ENCODE measurements at places on chromosomes 11 and 22.

- DNase-seq: peak; percentile 80
Observed at GRCh38 chr11:15565880-15566279, 451.2 kb downstream of the INSC start.

DNA sequence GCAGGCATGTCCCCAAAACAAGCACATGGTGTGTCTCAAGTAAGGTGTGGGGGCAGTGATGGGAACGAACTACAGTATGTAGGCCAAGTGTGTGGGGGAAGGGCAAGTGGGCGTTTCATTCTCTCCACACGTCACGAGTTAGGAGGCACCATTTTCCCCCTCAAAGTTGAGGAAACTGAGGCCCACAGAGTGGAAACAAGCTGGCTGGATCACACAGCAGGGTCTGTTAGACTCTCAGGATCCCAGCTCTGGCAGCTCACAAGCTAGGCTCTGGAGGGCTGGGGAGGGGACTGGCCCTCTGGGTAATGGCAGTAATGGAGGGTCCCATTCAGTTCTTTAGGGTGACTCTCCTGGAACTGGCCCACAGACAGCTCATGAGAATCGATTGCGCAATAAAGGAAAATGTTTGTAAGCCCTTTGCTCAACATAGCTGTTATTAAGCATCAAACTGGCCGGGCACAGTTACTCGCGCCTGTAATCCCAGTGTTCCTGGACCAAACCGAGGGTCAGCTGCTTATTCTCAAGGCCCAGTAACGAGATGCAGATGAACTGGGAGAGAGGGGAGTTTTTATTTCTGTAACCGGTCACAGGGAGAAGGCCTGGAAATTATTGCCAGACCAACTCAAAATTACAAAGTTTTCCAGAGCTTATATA is 24.1 kb upstream of the TUB start:
- no peak for DNase-seq

GRCh38 chr11:113417428-113417827 is 29.8 kb downstream of the ANKK1 start:
- no peak for DNase-seq

DNA sequence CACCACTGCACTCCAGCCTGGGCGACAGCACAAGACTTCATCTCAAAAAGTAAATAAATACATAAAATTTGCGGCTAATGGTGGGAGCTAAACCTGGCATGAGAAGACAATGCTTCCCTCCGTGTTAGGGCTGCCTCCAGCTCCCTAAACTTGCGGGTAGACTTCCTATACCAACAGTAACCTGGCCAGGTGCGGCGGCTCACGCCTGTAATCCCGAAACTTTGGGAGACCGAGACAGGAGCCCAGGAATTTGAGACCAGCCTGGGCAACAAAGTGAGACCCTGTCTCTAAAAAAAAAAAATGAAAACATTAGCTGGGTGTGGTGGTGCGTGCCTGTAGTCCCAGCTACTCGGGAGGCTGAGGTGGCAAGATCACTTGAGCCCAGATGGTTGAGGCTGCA is 25.3 kb downstream of the SLC25A18 start:
- no peak for DNase-seq

DNA sequence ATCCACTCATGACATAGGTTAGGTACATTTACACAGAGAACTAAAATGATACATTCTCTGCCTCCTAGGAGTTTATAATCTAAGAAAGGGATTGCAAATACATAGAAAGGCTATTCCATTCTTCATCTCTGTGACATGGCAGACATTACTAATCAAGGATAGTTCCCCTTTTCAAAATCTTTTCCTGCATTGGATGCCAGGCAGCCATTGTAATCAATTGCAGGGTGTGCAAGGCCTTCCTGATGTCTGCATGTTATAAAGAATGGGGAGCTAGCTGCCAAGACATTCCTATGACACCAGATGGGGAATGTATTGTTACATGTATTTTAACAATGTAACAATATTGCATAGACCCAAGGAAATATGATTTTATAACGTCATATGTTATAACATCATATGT is 82.0 kb downstream of the KIRREL3 start:
- no peak for DNase-seq

GRCh38 chr11:11171285-11171684 is 181.8 kb downstream of the CSNK2A3 start:
- no peak for DNase-seq

DNA sequence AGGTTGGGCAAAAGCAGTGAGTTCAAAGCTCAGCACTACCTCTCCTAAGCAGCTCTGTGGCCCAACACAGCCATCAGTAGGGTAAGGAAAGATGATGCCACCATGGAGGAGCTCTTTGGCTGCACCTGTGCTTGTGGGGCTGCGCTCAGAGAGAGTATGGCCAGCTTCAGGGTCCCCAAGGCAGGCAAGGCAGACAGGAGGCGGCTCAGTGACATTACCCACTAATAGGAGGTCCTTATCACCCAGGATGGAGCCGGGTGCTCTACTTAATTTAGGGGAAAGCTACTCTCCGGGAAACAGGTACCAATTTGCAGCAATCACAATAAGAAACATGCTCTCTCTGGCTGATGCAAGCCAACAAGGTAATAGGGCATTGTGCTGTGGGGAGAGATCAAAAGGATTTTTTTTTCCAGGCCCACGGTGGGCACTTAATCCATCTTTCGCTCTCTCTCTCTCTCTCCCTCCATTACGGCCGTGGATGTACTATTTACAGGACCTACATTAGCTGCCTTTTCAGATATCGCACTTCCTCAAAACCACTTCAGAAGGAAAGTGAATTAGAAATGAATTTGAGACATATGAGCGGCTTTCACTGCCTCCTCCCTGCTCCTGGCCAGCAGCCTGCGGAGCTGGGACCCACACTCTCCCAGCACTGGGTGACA is 446.3 kb downstream of the SOX6 start:
- no peak for DNase-seq

GRCh38 chr22:42947211-42947990 is 67.5 kb downstream of the PACSIN2 start:
- no peak for DNase-seq

GRCh38 chr11:16117989-16118756 is 238.2 kb downstream of the SOX6 start:
- peak; percentile 32 for DNase-seq

DNA sequence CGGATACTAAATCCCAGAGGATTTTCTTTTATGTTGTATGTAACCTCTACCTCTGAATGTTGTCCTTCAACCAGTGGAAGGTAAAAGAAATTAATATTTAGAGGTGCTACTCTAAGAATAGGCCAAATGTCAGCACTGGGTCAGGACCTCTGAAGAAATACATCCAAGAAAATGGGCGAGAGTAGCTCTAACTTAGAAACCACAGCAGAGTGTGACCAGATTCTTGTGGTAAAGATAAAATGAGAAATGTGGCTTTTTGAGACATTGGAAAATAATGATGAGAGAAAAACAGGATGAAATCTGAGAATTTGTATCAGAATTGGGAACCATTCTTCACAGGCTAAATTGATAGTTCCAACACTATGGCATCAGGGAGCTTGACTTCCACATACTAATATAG is 63.5 kb downstream of the CSTPP1 start:
- no peak for DNase-seq

GRCh38 chr11:105000167-105000566 is 22.8 kb downstream of the CASP5 start:
- DNase-seq: peak; percentile 8

GRCh38 chr22:28883917-28884746 is 760 bp downstream of the ZNRF3 start:
- DNase-seq: no peak

DNA sequence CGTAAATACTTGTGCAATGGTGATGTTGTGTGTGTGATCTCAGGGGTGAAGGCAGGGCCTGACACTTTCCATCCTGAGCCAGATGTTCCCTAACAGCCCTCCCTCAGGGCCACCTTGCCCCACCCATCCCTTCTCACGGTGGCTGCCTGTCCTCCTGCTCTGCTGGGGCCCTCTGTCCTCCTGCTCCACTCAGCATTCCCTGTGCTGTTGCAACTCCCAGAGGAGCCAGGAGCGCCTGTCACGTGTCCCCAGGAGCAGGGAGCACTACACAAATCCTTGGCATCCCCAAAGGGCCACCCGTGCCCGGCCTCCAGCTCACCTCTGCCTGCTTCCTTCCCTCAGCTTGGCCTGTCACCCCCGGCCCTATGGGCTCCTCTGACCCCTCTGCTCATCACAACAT is 10.2 kb upstream of the CSNK1E start:
- no peak for DNase-seq

DNA sequence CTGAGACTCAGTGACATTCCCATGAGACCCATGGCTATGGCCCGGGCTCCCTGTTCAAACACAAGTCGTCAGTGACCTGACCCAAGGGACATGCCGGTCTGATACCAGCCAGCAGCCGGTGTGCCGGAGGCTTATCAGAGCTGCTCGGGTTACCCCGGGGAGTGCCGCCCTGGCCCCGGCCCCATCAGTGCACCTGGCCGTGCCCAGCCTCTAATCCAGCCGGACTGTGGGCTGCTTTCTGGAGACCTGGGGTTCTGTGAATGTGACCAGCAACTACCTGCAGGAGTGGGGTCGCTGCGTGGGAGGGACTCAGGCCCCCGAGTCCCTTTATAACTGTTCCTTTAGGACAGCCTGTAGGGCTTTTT is 52.7 kb downstream of the LINC01488 start:
- DNase-seq: peak; percentile 40

DNA sequence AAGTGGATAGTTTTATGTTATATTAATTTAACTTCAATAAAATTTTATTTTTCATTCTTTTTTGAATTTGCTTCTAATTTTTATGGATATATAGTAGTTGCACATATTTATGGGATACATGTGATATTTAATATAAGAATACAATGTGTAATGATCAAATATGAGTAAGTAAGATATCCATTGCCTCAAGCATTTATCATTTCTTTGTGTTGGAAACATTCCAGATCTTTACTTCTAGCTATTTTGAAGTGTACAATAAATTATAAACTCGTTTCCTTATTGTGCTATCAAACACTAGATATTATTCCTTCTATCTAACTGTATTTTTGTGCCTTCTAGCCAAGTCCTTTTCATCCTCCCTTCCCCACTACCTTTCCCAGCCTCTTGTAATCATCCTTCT is 17.0 kb downstream of the EXPH5 start:
- no peak for DNase-seq

DNA sequence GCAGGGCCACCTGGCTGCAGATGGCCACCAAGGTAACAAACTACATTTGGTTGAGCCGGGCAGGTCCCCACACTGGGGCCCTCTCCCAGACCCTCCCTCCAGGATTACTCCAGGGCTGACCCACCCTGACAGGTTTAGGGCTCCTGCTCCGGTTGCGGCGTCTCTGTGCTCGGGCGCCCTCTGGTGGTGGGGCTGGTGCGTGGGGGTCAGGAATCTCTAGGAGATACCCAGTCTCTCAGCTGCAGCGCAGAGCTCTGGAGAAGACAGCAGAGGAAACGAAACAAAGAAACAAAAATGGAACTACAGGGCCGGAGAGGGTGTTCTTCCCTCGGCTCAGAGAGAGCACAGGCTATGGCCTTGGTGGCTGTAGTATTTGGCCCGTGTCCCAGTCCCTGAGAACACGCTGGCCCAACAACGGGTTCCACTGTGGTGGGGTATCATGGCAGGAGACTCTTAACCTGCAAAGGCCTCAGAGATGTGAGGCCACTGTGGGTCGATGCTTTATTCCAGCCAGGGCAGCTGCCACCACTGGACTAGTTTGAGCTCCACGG is 2.4 kb downstream of the C11orf96 start:
- DNase-seq: no peak

GRCh38 chr11:67521924-67522323 is 1.3 kb downstream of the CABP2 start:
- no peak for DNase-seq

DNA sequence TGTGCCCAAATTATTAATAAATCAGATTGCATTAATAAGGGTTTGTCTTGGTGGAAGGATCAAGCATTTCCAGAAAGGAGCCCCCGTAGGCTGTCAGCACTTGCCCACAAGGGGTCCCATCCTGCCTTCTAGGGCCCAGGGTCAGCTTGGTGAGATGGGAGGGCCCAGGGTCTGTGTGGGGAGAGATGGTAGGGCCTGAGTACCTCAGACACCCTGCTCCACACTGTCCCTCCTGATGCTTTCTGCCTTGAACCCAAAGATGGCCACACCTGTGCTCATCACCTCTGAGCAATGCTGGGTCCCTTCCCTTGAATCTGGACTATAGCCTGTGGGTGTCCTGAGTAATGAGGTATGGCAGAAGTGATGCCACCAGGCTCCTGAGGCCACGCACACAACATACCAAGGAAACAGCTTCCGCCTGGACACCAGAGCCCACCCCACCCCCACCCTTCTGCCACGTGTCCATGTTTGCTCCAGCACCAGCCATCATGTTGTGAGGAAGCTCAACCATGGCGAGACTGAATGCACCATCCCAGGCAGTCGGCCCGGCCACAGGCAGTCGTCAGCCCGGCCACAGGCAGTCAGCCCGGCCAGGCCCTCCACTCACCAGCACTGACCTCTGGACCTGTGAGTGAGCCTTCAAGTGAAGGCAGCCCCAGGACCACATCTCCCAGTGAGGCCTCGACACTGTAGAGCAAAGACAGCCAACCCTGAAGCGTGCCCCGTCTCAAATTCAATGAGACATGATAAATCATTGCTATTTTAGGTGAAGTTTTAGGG is 6.8 kb downstream of the BET1L start:
- DNase-seq: no peak

DNA sequence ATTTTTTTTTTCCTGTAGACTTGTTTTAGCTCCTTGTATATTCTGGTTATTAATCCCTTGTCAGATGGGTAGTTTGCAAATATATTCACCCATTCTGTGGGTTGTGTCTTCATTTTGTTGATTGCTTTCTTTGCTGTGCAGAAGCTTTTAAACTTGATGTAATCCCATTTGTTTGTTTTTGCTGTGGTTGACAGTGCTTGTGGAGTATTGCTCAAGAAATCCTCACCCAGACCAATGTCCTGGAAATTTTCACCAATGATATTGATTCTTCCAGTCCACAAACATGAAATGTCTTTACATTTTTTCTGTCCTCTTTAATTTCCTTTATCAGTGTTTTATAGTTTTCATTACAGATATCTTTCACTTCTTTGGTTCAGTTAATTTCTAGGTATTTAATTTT is 55.6 kb upstream of the MRGPRX1 start:
- no peak for DNase-seq

GRCh38 chr11:114295676-114296604 is at the start of gene NNMT:
Gene NNMT, plus strand, starts transcription at chr11:114296399. Its CDS starts 158 bp downstream, at chr11:114296557.
- no peak for DNase-seq

- no peak for DNase-seq
Observed at GRCh38 chr11:34298871-34299270, 58.9 kb downstream of the ABTB2 start.

GRCh38 chr22:32469799-32470212 is 4.8 kb upstream of the FBXO7 start:
- no peak for DNase-seq

GRCh38 chr11:29452146-29452545 is 564.7 kb downstream of the KCNA4 start:
- no peak for DNase-seq

Measured in NCI-H526 (cell line).